Suppressor macrophage treated with lipopolysaccharide for 4 hours (primary cell): ENCODE measurements at places on chromosomes 6 and 20.

DNA sequence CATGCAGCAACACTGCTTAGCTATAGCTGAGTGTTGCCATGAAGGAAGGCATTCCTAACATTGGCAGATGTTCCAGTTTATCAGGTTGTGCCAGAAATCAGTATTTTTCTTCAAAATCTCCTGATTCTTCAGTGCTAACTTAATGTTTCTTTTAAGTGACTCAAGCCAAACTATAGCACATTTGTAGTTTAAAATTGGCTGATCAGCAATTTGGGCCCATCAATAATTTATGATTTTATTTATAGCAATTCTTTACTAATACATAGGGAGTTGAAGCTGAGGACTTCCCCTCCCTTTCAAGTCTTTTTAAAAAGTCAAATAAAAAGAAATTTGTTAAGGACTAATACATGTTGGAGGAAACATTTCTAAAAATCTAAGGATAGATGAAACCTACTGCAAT lies 383.8 kb upstream of the KHDRBS2 start:
- DNase-seq, result no peak

GRCh38 chr20:53658973-53659372 lies 65.3 kb upstream of the ZNF217 start:
- no peak for DNase-seq

DNA sequence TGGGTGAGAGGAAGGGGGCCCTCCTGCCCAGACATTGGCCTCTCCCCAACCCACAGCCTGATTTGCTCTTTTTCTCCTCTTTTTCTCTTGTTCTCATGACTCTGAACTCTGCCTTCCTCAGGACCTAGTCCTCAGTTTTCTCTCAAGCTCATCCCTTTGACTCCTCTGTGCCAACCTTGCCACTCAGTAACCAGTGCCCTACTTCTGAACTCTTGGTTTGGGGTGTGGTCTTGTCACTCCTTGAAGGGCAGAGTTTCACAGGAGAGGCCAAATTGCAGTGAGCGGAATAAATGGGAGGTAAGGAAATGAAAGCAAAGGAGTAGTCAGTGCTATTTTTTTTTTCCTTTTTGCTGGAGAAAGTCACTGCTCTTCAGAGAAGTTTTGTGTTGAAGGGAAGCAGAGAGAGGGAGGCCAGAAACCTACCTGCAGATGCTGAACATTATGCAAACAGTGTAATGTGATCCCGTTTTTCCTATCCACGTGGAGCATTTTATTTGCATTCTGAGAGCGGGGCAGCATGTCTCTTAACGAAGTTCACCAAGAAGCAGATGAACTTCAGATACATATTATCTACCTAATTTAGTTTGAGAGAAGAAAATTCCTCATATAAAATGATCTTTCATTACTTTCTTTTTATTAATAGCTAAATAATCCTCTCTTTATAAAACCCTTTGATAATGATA lies 26.9 kb downstream of the CFAP61 start:
- DNase-seq, result no peak

- no peak for DNase-seq
Observed at GRCh38 chr20:11993886-11994461, 76.3 kb downstream of the BTBD3 start.

DNA sequence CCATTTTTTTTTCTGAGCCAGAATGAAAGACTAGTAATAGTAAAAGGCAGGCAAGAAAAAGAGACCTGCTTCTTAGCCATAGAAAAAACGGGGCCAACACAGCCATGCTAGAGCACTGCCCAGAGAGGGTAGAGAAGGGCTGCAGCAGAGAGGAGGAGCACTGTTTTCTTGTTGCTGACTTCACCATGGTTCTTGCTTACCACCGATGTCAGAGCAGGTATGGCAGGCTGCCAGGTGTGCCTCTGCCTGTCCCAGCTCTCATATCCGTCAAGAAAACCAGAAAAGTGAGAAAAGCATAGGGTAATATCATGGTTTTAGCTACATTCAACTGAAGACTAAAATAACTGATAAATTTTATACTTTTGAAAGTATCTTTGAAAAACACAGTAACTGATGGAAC lies 60.7 kb downstream of the DTNBP1 start:
- DNase-seq, result no peak

GRCh38 chr6:113644861-113645575 lies 212.1 kb upstream of the MARCKS start:
- DNase-seq, result peak; percentile 92

GRCh38 chr6:43803783-43804549 lies 34.0 kb downstream of the VEGFA start:
- DNase-seq, result peak; percentile 72

DNA sequence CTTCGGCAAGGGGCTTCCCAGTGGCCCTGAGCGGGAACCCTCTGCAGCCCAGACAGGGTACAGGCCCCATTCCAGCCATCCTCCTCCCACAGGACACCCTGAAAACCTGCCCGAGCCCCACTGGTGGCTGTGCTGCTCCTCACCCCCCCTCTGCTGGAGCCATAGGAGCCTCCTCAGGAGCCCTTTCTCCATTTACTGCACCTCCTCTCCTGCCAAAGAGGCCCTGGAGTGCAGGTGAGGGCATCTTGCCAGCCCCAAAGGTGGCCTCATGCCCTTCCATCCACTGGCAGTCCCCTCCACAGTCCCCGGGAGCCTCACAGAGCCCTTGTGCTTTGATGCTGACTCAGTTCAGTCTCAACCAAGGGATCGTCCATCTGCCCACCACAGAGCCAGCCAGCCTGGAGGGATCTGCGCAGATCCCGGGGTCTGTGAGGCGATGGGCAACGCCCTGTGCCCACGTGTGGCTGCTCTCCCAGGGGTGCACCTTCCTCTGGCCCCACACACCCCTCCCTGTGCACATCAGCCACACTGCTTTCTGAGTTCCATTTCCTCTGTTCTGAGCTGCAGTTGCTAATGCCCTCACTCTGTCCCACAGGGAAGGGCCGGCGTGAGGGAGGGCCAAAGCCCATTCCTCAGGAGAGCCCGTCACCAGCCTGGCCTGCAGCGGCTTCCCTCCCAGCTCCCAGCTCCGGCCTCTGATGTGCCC lies 228.5 kb downstream of the DLL1 start:
- no peak for DNase-seq

DNA sequence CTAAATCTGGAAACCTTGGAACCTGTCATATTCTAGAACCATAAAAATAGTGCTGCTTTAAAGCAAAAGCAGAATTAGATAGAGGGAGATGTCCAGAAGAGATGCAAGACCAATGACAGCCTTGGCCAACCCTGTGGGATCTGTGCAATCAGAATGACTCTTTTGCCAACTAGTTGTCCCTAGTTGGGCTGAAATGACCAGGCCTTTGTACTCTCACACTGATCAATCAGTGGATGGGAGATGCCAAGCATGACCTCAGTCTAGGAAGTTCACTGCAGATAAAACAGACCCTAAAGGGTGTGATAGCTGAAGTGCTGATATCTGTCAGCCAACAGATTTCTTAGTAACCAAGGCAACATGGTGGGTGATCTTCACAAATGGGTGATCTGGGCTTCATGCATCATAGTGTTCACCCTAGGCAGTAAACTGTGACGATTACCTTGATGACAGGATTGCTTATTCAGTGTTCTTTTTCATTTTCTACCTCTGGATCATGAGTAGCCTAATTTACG lies 52.1 kb downstream of the BCKDHB start:
- DNase-seq, result no peak

DNA sequence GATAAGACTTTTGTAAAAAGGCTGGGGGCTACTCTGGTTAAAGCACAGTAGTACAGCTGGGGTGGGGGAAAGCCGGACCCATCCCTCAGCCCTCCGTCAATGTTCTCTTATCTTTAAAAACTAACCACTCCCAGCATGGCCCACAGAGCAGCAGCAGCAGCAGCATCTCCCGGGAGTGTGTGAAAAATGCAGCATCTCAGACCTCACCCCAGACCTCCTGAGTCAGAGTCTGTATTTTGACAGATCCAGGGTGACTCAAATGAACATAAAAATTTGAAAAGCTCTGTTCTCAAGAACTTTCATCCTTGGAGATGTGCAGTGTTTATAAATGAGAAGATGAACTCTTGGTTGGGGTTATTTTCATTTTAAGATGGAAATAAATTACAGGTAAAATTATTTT lies 277.7 kb upstream of the ECI2 start:
- DNase-seq, result no peak

- no peak for DNase-seq
Observed at GRCh38 chr20:40547483-40548091, 141.4 kb downstream of the MAFB start.

- peak; percentile 52 for DNase-seq
Observed at GRCh38 chr20:7010527-7010926, 243.0 kb downstream of the BMP2 start.

DNA sequence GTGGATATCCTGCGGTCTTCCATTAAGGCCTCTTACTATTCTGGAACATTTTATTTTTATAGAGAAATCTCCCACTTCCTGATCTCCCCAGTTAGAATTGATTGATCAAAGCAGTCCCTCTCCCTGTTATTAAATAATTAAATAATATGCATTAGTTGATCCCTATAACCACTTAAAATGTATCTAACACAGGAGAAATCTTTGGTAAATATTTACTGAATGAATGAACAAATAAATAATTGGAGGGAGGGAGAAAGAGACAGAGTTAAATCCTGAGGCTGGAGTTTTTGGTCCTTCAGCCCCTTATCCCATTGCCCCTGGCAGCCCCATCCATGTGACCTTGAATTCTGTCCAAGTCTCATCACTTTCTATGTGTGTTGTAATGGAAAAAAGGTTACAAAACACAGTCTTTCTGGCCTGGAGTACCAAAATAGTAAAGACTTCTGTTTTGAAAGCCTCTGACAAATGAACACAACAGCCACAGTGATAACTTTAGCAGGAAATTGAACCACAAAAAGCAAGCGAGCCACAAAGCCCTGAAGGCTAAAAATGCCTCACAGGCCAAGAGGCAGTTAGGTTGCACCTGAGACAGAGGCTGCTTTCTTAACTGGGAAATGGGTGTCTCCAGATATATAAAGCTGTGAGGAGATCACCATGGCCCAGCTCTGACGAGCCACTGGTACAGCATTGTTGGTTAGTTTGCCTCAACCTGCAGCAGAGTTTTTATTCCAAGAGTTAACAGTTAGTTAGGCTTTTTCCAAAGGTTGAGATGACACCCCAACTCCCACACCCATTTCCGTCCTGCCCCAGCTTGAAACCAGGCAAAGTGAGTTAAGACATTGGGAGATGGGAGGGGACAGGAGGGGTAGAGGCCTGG lies 11.3 kb downstream of the NT5E start:
- DNase-seq, result peak; percentile 40

GRCh38 chr6:1068068-1068467 lies 243.8 kb upstream of the FOXQ1 start:
- no peak for DNase-seq
